ENCODE measurements at places on chromosomes 6 and 20.

DNA sequence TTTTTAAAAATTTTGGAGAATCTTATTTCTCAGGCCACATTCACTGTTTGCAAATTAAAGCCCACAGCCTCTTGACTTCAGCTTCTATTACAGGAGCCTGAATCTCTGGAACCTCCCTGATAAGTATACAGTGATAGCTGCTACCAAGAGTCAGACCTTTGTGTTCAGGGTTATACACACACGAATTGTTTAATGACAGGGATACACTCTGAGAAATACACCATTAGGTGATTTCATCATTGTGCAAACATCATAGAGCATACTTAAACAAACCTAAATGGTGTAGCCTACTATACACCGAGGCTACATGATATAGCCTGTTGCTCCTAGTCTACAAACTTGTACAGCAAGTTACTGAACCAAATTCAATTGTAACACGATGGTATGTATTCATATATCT lies 473.9 kb downstream of the PKHD1 start:
- peak; percentile 5 for DNase-seq

DNA sequence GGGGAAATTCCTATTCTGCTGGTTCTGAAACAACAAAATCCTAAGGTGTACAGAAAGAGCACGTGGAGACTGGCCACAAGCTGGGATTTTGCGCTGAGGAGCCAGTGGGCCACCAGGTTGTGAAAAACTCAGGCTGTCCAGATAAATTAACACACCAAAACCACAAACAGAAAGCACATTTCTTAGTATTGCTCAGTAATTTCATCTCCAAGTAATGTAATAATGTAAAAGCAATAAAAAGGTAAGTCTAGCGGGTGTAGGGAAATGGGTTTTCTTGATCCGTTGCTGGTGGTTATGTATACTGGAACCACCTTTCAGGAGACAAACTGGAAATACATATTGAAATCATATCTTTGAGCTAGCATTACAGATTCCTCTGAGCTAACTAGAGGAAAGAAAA lies 195.6 kb upstream of the CNR1 start:
- DNase-seq, result no peak

- DNase-seq, result no peak
These were observed 159.9 kb downstream of the GRM4 start for GRCh38 chr6:33985947-33986346.

- no peak for DNase-seq
These were observed 94.7 kb upstream of the SLC2A12 start for GRCh38 chr6:134147034-134147533.

DNA sequence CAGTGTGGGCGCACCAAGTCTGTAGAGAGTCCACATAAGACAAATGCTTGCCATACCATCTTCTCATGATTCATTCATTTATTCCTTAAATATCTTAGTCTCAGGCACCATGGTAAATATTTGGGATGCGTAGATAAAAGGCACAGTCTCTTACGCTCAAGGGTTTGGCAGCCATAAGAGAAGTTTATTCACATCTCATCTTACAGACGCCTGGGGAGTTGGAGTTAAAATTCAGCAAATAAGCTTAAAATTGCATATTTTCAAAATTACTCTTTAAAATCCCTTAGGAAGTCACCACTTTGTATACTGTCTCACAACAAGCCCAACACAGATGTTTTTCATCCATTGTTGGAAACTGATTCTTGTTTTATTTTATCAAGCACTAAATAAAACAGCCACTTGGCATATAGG lies 363.3 kb downstream of the KIF16B start:
- DNase-seq, result no peak

DNA sequence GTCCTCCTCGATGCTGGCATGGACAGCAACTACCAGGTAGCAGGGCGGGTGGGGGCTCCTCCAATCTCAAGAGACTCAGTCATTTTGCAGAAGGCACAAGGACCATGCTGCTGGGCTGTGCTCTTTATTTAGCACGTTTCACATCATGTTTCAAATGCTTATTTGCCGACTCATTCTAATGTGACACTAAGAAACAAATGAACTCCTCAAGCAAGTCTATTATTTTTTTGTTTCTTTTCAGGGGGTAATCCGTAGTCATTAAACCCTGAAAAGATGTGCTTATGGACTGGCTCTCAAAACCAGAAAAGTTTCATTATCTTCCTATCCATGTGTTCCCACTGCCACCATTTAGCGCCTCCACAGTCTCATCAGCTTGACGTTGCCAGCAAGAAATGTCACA lies 92.9 kb downstream of the ANKS1A start:
- DNase-seq, result no peak

- no peak for DNase-seq
These were observed 152.2 kb downstream of the LINC00237 start for GRCh38 chr20:20953738-20954618.

GRCh38 chr6:117395164-117395563 lies 30.6 kb downstream of the ROS1 start:
- no peak for DNase-seq

DNA sequence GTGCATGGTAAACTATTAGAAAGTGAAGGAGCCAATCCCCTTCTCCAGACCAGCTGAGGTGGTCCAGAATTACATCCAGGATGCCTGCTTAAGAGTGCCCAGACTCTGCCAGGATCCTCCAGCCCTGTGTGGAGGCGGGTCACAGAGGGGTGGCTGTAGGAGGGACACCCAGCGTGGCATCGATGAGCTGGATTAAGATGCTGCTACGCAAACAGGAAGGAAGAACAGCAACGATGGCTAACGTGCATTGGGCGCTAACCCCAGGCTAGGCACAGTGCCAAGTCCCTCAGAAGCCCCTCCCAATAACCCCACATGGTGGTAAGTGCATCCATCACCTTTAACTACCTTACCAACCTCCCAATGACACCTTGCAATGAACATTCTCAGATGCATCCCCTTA lies 63.9 kb upstream of the MRPS10 start:
- no peak for DNase-seq

- DNase-seq, result no peak
These were observed 28.6 kb downstream of the MYLIP start for GRCh38 chr6:16157492-16157891.

DNA sequence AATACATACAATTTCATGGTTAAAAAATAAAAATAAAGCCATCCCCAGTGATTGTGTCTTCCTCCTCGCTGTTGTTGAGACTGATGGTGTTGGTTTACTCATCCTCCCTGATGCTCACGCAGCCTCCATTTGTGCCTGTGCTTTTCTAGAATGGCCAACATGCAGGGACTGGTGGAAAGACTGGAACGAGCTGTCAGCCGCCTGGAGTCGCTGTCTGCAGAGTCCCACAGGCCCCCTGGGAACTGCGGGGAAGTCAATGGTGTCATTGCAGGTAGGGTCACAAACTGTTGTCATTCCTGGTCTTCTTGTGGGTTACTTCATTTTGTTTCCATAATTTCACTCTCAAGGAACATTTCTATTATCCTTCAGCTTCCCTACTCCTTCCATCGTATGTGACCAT lies 28.0 kb downstream of the CAP2 start:
- no peak for DNase-seq

- peak; percentile 56 for DNase-seq
These were observed 698 bp upstream of the LRP11 start for GRCh38 chr6:149864578-149865535.

DNA sequence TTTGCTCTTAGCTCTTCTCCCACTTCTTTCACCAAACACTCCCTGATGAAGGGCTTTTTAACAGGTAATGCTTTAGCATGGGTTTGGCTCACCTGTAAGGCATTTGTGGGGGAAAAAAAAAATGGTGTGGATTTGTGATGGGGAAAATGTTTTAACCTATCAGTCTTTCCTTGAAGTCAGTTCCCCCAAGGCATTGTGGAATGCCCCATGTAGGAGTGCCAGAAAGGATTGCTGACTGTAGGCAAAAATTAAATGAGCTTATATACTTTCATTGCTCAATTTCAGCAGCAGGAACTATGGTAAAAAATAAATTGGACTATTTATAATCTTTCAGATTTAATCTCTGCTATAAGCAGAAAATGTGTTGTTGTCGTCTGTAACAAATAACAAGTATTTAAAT lies 10.6 kb upstream of the SASH1 start:
- no peak for DNase-seq

- DNase-seq, result no peak
These were observed 55.3 kb upstream of the UFL1 start for GRCh38 chr6:96466147-96466863.

DNA sequence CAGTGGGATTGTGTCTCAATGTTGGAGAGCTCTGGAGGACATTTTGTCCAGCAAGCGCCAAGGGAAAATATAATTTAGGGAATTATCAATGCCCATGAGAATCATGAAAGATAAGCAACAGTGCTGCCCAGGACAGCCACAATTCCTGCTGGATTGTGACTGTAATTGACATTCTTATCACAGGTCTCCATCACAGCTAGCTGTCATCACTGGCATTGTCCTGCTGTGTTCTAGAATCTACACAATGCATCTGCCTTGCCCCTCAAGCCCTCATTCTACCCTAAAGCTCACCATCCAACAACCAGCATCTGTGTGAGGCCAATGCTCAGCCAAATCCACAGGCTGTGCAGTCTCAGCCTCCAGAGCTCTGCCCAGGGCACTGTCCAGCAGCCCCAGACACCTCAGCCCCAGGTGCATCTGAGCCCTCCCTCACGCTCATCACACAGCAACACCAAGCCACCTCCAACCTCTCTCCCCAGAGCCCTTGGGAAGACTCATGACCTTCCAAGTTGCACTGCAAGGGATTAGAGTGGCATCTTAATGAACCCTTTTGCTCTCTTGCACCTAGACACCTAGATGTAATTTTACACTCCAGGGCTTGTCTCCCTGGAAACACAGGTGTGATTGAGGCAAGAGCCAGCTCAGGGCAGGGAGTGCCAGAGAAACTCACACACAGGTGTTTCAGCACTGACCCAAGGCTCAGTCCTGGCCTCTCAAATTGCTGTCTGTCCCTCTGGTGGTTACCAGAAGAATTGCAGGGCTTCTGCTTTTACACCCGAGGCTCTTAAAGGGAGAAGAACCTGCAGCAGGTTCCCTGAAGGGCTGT lies 85.2 kb upstream of the PHACTR3 start:
- peak; percentile 84 for DNase-seq

- DNase-seq, result no peak
These were observed 305.5 kb downstream of the QKI start for GRCh38 chr6:163720005-163720404.

GRCh38 chr20:60518022-60518421 lies 559.8 kb downstream of the CDH26 start:
- no peak for DNase-seq

DNA sequence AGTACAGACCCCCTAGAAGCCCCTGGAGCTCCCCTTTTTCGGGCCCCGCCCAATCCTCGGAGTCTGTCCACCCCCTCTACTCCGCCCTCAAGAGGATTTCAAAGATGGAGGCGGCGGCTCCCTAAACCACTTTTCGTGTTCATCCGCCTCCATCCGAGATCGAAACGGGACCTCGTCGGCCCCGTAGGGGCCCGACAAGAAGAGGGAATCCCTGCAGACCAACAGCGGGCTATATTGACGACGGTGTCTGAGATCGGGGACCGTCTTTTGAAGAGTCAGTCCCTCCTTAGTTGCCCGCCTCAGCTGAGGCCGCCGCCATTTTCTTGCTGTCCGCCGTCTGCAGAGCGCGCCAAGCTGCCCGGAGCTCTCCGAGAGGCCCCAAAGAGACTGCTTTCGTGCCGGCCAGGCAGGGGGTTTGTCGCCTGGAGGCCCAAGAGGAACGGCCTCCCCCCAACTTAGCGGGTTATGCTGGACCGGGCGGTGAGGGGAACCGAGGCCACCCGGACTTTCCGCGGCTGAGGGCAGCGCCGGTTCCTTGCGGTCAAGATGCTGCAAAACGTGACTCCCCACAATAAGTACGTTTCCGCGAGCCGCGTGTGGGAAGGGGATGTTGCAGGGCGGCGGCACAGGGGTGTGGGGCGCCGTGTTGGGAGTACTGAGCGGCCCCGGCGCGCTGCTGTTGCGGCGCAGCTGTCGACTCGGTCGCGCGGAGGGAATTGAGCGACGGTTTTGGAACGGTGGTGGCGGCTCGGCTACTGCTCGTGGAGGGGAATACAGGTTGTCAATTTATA lies 4.2 kb downstream of the BRD2 start:
- peak; percentile 25 for DNase-seq

All from SHP77 (cell line).